ENCODE measurements at places on chromosomes 3 and 15.

GRCh38 chr3:50665081-50665840 is 9.5 kb upstream of the DOCK3 start:
- DNase-seq = no peak

GRCh38 chr15:61151791-61152190 is 77.3 kb downstream of the RORA start:
- no peak for DNase-seq

DNA sequence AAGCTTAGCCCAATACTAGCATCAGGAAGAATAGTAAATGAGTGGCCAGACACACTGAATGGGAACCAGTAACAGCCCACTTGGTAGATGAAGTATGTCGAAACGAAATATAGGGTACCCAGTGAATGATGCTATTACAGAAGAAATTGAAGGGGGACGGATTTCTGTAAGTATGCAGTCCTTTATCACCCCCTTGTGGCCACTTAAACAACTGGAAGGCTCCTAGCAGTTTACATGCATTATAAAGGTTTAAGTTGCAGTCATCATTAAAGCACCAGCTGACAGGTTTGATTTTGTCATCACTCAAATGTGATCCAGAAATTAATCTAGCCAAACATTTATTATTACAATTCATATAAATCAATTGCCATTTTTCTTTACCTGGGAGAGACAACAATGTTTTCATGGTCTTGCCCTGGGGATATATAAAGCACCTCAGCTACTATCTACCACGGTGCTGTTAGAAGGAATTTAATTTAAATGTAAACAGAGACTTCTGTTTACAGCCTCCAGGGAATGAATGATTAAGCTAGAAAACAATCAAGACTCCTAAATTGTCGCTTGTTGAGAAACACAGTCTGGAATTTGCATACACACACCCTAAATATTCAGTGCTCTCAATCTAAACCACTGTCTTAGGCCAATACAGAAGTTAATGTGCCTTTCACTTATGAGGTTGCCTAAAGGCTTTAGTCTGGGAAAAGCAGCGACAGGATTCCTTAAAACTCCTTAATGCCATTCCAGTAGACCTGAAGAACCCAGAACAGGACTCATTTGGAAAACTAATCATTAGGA is 7.8 kb downstream of the EIF1B start:
- DNase-seq = no peak

DNA sequence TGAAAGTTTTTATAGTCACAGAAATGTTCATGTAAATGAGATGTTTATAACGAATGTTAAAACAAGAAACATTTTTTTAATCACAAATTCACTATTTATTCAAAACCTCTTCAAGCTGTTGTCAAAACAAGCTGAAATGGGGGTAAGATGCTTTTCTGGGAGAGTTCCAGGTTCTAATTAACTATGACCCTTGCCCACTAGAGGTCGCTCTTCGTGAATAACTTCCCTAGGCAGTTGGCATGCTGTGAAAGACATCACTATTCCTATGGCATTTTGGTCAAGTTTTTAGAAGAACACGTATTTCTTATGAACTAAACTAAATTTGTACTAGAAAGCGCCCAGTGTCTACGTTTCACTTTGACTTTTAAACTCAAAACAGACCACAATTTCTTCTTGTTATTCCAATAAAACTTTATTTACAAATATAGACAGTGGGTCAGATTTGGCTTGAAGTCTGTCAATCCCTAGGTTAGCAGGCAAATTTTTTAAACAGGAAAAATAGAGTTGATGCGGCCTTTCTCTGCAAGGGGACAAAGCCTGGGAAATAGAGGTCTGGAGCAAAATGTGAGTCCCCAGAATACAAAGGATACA is 62.8 kb upstream of the CMTM8 start:
- DNase-seq = peak; percentile 22

DNA sequence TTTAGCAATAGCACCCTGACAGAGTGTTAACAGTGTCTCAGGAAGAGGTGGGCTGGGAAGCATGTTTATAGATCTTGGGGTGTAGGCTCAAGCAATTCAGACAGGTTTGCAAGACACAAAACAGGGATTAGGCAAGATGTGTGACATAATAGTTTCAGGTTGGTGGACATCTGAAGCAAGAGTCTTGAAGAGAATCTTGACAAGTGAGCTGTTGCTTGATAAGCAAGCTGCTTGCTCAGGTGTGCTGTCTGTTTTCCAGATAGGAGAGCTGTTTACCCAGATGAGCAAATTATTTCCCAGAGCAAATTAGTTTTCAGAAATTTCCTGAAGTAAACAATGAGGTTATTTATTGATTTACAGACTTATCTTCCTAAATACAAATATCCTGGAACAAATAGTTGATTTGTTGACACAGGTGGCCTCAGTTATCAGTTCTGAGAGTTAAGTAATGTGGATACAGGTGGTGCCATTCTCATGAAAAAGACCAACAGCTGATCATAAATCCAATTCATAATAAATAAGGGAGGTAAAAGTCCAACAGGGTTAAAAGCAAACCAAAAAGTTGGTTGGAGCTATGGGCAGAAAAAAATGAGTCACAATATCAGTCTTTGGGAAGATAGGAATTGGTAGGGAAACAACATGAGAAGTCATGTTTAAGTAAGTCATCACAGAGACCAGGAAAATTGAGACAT is 437.3 kb downstream of the TBL1XR1 start:
- DNase-seq = no peak
